ENCODE measurements at places on chromosomes 1 and 21.
A peak's percentile ranks its signal among the peaks of the same experiment; 100 is the strongest.

DNA sequence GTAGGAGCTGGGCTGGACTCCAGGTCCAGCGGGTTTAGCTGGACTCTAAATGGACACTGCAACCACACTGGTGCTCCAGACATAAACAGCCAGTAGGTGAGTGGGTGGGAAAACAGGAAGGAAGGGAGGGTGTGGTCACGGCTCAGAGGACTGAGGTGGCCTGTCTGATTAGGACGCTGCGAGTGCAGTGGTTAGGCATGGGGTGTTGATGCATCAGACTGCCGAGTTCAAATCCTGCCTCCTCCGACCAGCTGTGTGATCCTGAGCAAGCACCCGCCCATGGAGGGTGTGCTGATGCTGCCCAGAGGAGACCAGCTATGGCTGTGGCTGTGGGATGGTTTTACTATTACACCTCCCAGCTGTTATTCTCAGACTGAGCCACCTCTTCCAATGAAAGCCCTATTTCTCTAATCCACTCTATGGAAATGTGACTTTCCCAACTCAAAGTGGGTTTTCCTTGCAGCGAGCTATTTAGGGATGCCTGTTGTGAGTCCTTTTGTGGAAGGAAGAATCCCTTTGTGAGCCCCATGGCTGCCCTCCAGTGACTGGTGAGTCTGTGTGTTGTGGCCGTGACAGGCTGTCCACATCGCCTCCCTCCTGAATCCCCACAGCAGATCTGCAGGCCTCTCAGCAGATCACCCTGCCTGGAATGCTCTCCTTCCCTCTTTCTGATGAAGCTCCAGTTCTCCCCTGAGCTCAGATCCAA is 56.6 kb upstream of the EDN2 start:
- no peak for DNase-seq

- no peak for DNase-seq
Observed at GRCh38 chr1:183277821-183278738, 92.0 kb downstream of the LAMC2 start.

- no peak for DNase-seq
Observed at GRCh38 chr1:228884615-228885566, 149.6 kb downstream of the RHOU start.

DNA sequence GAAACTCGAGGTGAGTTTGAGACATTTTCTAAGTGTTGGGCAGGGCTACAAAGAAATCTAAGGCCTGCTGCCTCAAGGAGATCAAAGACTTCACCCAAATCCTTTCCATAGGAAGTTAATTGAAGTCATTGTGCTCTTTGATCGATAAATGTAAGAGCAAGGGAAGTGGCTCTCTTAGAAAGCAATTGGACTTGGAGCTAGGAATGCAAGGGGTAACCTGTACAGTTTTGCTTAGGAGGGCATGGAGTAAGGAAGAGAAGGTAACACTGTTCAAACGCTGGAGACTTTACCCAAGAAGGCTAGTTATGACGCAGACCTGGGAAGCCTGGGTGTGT is 418.0 kb upstream of the PROX1 start:
- DNase-seq: no peak

DNA sequence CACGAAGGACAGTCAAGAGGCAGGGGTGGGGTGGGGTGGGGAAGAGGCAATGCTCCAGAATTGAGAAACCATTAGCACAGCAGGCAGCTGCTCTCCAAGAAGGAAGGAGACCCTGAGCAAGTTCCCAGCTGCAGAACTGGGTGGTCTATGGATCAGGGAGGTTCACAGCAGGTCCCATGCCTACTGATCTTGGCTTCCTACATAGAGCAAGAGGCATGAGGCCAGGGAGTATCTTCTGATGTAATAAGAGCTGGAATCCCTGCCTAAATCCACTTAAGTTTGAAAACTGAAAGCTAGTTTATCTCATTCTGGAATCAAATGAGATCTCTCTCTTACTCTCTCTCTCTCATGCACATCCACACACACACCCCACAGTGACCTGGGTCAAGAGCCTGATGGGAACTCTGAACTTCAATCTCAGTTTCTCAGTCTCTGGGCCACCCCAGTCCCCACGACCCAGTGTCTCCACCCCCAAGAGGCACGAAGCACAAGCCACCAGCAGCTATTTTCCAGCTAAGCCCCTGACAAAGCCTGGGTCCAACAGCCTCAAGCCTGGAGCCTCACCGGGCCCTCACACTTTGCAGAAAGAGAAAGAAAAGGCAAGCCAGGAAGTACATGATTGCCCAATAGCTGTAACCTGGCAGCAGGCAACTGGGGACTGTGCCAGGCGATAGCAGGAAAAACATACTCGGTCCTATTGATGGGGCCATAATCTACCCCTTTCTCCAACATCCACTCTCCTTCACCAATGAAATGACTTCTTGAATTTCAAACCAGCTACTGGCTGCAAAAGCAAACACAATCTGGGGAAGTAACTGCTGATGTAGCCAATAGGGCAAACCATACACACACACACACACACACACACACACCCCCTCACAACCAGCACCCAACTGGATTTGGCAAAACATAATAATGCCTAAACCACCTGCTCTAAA is 2.2 kb downstream of the NUAK2 start:
- peak; percentile 86 for DNase-seq

- no peak for DNase-seq
Observed at GRCh38 chr1:185342017-185342416, 25.0 kb upstream of the IVNS1ABP start.

DNA sequence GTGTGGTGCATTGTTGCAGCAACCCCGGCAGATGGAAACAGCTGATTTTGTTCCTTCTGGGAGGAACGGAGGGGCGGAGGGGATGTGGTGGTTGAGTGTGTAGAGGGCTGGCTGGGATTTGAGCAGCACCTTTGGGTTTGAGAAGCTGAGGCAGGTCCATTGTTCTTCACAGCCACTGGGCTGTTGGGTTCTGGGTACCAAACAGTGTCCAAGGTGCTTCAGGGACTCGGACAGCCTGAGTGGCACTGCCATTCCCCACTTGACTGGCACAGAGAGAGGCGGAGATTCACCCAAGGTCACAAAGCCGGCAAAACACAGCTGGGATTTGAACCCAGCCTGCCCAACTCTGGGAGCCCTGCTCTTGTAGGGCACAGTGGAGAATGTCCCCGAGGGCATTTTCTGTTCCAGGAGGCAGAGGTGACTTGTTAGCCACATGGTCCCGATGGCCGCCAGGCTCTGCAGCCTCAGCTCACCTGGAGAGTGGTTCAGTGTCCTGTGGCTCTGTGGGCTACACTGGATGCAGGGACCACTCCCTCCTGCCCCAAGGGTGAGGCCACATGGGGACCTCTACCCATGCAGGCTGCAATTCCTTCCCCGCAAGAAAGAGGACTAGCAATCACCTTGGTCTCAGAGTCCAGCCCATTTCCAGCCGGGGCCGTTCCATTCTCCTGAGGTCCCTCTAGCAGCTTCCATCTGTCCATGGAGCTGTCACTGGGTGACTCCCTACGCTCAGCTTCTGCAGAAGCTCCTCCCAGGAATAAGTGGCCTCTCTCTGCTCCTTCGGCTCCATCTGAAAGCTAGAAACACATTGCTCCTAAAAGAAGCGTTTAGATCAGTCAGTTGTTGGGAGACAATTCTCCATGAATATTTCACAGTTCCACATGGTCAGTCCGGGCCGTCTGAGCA is 31.2 kb upstream of the C1orf174 start:
- no peak for DNase-seq
